ENCODE measurements at places on chromosomes 4 and X.

DNA sequence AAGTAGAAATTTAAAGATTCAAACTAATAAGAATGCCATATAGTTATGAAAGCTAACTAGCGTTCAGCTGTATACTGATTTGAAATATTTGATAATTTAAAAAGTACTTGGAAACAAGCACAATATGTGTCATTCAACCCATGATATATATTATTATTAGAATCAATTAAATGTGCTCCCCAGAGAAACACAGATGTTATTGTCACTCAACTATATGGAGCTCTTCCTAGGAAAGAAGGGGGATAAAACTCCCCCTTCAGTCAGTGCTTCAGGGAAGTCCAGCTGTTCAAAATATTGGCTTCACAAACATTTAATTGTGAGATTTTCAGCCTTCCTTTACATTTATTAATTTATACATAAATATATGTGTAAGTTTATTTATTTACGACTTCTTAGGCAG is 135.9 kb downstream of the SLC4A4 start:
- DNase-seq: no peak

DNA sequence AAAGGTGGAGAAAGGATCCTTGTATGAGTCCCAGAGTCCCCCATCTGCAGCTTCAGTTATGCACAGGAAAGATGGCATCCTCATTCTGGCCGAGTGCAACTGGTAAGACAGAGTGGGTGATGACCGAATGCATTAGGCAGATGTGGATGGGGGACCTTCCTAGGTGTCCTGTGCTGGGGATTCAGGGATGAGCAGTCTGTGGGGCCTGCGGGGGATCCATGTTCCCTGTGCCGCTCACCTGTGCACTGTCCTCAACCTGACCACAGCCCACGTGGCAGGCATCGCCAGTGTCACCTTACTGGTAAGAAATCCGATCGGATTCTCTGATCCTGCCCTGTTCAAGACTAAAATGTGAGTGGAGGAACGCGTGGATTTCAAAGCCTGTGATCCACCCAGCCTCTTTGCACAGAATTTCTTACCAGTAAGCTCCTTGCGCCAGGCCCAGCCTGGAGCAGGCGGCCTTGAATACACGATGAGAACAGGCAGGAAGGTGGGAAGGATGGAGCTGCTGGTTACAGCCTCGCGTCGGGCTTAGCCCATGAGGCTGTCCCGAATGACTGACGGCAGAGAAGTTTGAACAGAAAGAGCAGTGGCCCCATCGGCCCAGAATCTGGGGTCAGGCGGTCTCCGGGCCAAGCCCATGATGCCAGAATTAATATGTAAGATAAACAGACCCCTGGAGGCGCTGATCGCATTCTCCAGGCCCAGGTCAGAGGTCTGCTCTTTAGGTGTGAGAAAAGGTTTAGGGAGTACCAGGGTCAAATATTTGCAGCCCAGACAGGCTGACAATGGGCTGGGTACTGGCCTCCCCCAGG is 56.5 kb downstream of the CPZ start:
- no peak for DNase-seq

DNA sequence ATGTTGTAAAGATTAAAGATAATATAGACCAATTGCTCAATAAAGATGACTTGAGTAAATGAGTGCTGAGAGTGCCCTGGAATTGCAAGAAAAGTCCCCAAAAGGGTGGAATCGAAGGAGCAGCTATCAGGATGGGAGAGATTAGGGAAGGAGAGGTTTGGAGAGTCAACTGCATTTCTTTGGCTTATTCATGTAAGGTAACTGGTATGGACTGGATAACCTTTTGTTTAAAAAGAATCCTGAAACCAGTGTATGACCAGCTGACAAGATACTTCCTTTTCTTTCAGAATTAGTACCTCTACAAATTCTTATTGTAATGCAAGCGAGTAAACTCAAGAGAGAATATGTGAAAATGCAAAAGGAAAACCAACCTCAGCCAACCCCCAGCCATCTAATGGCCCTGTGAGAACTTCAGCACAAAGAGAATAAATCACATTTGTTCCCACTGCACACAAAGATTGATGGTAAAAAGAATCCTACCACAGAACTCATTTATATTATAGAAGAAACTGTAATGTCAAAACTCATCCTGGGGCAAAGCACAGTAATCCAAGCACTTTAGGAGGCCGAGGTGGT is 24.5 kb upstream of the SPP1 start:
- DNase-seq: no peak

DNA sequence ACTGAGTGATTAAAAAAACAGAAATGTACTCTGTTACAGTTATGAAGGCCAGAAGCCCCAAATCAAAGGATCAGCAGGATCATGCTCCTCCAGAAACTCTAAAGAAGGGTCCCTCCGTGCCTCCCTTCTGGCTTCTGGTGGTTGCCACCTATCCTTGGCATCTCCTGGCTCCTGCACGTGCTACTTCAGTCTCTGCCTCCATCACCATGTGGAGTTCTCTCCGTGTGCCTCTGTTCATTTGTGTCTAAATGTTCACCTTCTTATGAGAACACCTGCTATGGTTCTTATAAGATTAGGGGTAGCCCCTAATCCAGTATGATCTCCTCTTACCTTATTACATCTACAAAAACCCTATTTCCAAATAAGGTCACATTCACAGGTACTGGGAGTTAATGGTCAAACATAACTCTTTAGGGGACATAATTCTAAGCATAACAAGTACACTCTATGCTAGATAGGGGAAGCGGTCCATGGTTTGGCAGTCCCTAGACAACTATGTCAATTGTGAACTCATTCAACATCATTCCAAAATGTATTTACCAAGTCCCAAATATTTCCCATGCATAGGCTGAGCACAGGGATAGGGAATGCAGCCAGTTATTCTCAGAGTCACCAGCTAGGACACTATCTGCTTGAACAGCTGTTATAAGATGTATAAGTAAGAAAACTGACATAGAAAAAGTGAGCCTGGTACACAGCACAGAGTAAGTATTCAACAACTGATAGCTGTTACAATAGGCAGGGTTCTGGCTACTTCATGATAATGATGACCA is 295.5 kb upstream of the BOD1L1 start:
- no peak for DNase-seq

- DNase-seq: no peak
Measured at GRCh38 chrX:104253567-104254441, 929 bp downstream of the ESX1 start.

- DNase-seq: no peak
Measured at GRCh38 chr4:87011340-87012034, 76.7 kb downstream of the AFF1 start.

GRCh38 chrX:23434356-23434884 is 99.8 kb downstream of the PTCHD1 start:
- DNase-seq: peak; percentile 84

DNA sequence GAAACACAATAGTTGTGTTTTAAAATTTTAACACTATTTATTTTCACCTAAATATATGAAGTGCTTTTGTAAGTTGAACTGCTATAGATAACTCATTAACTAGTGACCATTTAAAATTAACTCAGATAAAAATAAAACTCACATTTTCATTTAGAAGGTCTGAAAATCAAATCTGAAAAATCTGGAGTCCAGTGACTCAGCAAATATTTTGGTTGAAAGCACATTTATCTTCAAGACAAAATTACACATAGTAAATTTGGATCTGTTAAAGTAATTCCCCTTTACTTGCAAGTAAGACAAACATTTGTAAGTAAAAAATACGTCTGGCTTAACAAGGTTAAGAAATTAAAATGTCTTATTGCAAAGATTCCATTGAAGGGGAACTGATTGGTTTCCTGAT is 589.1 kb downstream of the TRIML1 start:
- DNase-seq: no peak

GRCh38 chr4:8582941-8583654 is 2.9 kb downstream of the GPR78 start:
- DNase-seq: no peak

- DNase-seq: no peak
Measured at GRCh38 chrX:28188526-28188925, 207.3 kb upstream of the DCAF8L1 start.

GRCh38 chrX:43688586-43688985 is 32.5 kb downstream of the MAOA start:
- DNase-seq: no peak

GRCh38 chr4:66567551-66567950 is 897.3 kb upstream of the EPHA5 start:
- no peak for DNase-seq

GRCh38 chr4:35106091-35106734 is 1138.1 kb downstream of the ARAP2 start:
- DNase-seq: no peak

- DNase-seq: no peak
Measured at GRCh38 chr4:140875746-140876452, 119.7 kb upstream of the TBC1D9 start.

GRCh38 chr4:119559044-119559647 is 69.5 kb downstream of the PDE5A start:
- DNase-seq: no peak

DNA sequence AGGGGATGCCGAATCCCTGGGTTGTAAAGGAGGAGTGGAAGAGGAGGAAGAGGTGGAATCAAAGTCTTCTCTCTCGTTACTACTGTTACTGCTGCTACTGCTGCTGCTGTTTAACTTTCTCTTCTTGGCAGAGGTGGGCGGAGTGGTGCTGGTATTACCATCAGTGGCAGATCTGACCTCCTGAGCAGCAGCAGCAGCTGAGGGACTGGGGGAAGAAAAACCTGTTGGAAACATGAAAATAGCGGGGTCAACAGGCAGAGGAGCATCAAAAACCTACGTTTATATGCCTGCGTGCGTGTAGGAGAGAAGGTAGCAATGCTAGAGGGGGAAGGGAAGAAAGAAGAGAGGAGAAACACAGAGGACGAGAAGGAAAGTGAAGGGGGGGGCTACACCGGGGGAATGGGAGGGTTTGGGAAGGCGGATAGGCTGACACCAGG is 339 bp downstream of the CUL4B start:
- no peak for DNase-seq

DNA sequence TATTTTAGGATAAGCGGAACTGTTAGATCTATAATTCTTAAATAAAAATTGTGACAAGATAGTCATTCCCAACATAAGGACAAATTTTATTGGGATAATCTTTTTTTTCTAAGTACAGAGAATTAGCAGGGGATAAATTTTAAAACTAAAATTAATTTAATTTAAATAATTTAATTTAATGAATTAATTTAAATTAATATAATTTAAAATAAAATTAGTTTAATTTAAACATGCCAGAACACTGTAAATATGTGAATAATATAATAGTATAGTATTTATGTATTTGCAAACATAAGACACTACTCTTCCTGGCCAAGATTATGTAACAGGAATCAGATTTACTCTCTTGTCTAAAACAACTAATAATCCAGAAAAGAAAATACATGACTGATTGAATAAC is 1055.9 kb downstream of the PDHA2 start:
- no peak for DNase-seq

- DNase-seq: no peak
Measured at GRCh38 chrX:107451731-107452130, 2.3 kb downstream of the FRMPD3 start.

DNA sequence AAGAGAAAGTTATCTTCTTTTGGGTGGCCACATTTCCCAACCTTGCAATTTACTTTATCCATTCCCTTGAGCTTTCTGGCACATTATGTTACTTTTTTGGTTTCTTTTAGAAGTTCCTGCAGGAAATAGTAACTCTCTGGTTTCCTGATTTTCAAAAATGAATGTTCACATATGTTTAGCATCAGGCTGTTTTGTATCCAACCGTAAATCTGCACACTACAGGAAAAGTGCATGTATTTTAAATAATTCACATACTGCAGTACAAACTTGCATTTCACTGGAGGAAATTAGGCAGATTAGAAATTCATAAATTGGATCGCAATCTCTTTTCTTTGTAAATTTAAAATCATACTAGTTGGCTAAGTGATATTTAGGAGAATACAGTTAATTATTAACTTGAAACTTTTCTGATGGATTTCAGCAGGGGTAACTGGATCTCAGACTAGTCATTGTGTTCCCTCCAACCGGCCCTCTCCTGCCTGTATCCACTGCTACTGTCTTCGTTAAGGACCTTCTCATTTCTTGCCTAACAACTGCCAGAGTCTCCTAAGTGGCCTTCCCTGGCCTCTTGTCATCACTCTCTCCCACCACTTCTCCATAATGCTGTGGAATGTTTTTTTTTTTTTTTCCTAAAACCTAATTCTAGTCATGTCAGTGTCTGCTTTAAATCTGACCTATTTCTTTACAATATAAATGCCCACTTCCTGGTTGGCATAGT is 137.2 kb downstream of the UNC5C start:
- no peak for DNase-seq

GRCh38 chr4:90293320-90293719 is 166.1 kb downstream of the CCSER1 start:
- no peak for DNase-seq

DNA sequence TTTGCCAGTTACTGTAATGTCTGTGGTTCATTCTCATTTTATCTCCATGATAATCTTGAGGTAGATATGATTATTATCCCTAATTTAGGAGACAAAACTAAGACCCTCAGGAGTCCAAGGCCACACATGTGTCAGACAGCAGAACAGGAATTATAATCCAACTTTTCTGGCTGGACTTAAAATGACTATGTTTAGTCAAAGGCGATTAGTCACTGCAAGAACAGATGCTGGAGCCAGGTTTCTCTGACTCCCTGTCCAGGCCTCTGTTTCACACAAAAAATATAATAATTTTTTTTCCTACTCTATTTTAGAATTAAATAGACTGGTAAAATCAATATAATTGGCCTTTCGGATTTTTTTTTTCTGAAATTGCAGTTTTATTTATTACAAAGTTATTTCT is 56.7 kb upstream of the TMEM131L start:
- DNase-seq: no peak

DNA sequence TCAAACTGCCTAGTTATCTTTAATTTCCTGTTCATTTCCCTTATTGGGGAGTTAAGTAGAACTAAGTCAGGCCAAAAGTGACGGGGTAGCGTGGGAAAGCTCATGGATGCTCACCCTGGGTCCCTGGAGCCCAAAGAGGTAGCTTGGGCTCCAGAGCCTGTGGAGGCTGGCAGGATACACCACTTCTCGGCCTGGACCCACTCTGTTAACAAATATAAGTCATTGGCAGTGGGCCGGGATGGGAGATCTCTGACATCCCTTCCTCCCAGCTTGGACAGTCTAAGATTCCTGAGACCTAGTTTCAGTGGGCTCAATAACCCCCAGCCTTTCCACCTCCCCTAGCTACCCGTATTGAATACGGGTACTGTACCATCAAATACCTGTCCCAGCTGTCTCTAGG is 106.1 kb downstream of the EFNB1 start:
- no peak for DNase-seq

DNA sequence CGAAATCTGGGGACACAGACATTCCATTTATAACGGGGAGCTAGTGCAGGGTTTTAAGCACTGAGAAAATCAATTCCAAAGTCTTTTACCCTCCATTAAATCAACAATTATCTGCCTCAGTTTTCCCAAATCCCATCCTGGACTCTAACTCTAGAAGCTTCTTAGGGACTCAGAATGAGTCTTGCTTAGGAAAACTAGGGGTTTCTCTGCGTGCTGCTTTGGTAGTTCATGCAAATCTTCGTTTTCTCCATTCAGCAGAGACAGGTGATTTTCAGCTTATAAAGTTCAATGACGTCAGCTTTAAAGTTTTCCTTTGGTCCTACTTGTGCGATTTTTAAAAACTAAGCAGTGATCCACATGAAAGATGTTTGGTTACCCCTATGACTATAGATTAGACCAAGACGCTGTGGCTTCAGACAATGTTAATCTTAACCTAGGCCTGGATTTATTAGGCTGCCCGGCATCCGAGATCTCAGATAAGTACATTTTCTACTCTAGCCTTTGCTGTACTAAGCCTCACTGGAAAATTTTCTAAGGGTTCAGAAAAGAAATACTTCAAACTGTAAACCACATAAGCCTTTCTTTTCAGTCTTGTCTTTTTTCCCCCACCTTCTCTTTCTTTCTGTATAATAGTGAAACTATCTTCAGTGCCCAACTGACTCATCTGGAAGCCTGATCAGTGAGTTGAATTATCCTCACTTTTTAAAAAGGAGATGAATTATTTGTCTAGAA is 121.4 kb upstream of the GATB start:
- no peak for DNase-seq

All from posterior cingulate gyrus (tissue), 11 donors.